ENCODE measurements at places on chromosomes 16 and 17.
A peak's percentile ranks its signal among the peaks of the same experiment; 100 is the strongest.

- no peak for DNase-seq
Measured at GRCh38 chr16:4987580-4988374, 29.6 kb downstream of the SEC14L5 start.

GRCh38 chr16:53022374-53022773 is 30.3 kb downstream of the CHD9NB start:
- peak; percentile 66 for DNase-seq

DNA sequence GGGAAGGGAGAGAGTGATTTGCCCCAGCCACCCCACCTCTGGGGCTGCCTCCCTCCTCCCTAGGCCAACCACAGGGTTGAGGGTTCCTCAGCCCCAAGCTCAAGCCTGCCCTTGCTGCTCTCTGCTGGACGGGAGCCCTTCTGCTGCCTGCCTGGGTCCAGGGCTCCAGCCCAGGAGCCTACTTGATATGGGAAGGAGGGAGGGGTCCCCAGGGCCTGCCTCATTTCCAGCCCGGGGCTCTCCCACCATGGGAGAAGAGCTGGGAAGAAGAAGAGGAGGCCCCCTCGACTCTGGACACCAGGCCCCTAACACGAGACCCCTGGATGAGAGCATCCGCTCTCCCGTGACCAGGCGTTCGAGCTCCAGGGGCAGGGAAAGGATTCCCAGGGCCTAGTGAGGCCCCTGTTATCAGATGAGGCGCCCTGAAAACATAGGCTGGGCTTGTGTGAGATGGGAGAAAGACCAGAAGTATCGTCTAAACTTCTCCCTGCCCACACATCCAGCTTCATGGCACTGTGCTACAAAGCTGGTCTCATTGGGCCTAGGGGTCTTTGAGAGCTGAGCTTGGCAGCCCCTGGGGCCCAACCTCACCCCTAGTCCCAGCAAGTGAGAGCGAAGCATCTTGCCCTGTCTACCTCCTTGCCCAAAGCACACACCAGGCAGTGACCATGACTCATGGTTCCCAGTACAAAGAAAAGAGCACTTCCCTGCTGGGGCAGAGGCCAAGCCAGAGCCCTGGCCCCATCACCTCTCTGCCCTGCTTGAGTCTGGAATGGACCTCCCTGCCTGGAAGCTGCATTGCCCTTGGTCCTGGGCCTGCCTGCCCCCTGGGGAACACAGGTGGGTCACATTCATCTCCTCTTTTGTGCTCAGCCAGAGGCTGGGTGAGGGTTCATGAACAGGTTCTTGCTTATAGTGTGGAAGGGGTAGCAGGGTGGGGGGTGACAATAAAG is 987 bp downstream of the SLC16A5 start:
- peak; percentile 64 for DNase-seq

GRCh38 chr17:82553210-82553930 is 33.8 kb downstream of the FOXK2 start:
- DNase-seq, result no peak

DNA sequence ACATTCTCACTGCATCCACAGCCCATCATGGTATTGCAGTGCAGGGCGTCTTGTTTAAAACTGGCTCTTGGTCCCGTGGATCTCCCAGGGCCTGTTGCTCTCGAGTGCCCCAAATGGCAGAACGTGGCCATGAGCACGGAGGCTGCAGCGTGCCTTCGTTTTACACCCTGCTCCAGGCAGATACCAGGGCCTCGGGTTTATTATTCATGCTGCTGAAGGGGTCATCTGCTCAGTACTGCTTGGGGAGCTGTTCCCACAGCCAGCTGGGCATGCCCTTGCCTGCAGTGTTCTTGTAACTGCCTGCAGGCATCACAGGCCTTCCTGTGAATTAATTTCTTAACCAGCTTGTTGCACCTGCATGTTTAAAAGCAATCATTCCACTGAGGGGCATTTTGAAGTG is 129.7 kb upstream of the CHMP6 start:
- DNase-seq, result peak; percentile 43

GRCh38 chr17:1473170-1473569 is 17.1 kb upstream of the CRK start:
- DNase-seq, result no peak

GRCh38 chr17:15513058-15513791 is 45.8 kb upstream of the CDRT4 start:
- DNase-seq, result peak; percentile 68

- no peak for DNase-seq
Measured at GRCh38 chr17:17822616-17823015, 14.2 kb downstream of the SREBF1 start.

- DNase-seq, result no peak
Measured at GRCh38 chr16:73750639-73751038, 546.0 kb upstream of the PSMD7 start.
